ENCODE measurements at places on chromosomes 13 and 19.

DNA sequence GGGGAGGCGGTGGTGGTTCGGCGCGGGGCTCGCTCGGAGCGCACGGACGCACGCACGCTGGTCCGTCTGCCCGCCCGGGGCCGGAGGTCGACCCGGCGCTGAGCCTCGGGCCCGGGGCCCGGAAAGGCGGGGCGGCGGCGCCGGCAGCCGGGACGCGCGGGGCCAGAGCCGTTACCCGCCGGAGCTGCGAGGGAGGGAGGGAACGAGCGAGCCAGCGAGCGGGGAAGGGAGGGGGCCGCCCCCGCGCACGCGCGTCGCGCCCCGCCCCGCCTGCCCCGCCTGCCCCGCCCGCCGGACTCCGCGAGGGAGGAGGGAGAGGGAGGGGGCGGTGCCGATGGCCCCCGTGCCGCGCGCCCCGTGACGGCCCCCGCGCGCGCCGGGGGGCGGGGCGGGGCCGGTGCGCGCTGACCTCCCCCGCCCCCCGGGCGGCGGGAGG is 15.0 kb downstream of the CIC start:
- no peak for DNase-seq

- no peak for DNase-seq
These were observed 50.3 kb downstream of the GSX1 start for GRCh38 chr13:27842571-27842970.

DNA sequence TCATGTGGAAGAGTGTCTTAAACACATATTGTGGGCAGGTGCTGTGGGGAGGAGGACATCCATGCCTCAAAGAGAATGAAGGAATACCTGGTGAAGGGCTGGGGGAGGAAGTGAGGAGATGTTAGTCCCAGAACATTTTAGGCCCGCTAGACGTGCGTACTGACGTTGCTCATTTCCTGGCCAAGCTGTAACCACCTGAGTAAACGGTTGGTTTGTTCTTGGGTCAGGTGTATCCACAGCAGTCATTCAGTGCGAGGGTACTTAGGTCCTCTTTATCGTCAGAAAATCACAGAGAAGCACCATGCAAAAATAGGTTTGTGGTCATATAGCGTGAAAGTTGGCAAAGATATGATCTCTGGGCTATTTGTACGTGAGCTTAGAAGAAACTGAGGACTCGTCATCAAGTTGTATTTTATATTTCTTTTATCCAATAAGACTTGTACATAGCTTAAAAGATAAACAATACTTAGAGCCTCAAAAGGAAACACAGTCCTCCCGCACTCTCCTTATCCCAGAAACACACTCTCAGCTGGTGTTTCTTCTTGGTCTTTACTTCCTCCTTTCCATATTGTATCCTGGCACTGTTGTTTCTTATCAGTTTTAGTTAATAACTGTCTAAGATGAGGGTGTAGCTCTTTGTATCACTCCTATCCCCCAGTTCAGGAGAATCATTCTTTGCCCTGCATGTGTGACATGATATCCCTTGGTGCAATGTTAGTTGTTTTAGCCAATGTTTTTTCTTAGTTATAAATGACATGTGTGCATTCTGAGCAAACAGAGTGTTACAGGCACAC is 52.0 kb downstream of the ARHGEF7 start:
- no peak for DNase-seq

GRCh38 chr13:113730258-113730691 is 28.8 kb upstream of the TMEM255B start:
- DNase-seq, result no peak

- DNase-seq, result no peak
These were observed 1.1 kb downstream of the CCNE1 start for GRCh38 chr19:29812881-29813275.

DNA sequence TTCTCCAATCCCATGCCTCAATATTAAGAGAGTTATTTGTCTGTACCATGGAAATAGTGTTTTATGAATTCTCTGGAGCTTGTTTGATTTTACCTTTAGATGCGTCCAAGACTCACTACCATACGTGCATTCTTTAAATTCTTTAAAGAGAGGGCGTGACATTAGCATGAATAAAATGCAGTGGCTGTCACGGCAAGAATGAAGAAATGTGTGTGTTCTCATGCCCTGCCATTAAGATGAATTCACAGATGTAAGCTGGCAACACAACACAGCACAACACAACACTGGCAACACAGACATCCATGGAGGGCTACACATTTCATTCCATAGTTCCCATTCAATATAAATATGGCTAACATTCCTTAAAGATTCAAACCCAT is 213.4 kb downstream of the ENOX1 start:
- no peak for DNase-seq

DNA sequence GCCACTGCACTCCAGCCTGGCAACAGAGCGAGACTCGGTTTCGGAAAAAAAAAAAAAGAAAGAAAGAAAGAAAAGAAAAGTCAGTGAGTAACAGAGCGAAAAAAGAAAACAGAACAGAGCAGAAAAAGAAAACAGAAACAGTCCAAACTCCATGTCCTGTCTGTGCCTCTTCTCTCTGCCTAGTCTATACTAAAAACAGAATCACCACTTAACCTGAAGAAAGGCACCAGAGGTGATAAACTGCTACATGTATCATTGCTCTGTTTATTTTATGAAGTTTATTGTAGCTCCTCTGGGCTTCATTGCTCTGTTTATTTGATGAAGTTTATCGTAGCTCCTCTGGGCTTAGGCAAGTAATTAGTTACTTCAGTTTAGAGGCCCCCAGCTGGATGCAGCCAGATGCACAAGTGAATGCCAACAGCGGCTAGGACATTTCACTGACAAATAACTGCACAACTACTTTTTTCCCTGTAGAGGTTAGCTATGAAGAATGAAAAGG is 39.2 kb downstream of the TBC1D4 start:
- no peak for DNase-seq

DNA sequence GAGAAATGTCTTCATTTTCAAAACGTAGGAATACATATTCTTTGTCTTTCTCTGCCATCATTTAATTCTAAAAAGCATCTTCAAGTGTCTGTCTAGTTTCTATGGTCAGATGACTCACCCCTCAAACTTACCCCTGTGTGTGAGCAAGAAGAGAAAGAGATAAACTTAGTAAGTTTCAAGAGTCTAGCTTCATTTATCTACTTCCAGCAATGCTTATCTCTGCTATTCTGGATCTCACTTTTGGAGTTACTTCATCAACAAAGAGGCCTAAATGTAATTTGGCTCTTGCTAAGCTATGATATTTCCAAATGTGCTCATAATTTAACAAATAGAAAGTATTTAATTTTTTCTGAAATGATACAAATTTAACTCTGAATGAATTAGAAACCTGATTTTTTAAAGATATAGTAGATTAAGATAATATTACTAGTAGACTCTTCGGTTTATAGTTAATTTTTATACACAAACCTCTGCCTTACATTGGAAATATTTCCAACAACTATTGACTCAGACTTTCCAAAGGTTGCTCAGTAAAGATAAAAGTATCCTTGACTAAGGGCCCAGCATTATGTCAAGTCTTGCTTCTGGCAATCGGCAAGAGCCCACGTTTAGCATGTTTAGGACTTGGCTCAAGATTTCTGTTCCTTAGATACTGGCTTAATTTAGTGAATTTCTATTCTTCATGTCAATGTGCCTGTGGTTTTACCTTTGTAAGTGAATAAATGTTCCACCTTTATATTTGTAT is 1511.0 kb upstream of the SLC10A2 start:
- no peak for DNase-seq

DNA sequence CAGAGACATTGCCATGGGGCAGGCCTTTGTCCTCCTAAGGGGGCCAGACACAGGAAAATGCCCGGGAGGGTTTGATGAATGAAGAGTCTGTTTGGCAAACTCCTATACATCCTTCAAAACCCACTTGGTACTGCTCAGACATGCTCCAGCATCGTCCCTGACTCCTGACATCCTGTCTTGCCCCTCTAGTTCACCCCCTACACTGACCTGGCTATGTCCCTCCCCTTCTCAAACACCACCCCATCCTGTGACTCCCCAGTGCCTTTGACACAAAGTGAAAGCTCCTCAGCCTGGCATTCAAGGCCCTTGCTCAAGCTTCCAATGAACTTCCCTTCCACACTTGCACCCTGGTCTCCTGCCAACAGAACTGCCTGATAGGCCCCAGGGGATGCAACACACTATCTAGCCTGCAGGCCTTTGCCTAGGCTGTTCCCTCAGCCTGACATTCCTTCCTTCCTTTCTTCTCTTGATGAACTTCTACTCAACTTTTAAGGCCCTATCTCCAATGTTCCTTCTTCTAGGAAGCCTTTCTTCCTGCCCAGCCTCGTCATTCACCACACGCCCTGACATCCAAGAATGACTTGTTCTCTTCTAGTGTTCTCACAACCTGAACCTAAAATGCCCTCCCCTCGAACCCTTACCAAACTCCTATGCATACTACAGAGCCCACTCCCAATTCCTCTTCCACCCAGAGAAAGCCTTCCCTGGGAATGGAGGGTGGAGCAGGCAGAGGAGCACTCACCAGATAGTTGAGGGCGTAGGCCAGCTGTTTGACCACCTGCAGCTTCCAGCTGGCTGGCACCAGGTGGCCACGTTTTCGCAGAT is 12.4 kb downstream of the JAK3 start:
- DNase-seq, result no peak

GRCh38 chr13:76932076-76932475 is 16.2 kb upstream of the ACOD1 start:
- DNase-seq, result no peak

DNA sequence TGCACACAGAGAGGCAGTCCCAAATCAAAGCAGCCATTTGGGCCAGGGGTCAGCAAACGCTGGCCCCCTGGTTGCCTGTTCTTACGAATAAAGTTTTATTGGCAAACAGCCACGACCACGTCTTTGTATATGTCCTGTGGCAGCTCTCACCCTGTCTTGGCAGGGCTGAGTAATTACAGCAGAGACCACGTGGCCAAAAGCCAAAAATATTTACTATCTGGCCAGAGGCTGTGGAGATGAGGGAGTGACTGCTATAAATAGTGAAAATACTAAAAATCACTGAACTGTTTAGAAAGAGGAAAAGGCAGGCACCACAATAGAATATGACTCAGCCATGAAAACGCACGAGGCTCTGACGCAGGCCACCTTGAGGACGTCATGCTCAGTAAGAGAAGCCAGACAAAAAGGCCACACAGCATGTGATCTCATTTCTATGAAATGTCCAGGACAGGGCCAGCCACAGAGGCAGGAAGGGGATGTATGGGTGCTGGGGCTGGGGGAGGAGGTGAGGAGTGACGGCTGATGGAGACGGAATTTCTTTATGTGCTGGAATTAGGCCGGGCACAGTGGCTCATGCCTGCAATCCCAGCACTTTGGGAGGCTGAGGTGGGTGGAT is 29.4 kb downstream of the SMIM24 start:
- no peak for DNase-seq

GRCh38 chr13:41013835-41014234 is 5.3 kb downstream of the ELF1 start:
- DNase-seq, result no peak

GRCh38 chr13:81990652-81991051 is 1649.7 kb upstream of the SPRY2 start:
- DNase-seq, result no peak

DNA sequence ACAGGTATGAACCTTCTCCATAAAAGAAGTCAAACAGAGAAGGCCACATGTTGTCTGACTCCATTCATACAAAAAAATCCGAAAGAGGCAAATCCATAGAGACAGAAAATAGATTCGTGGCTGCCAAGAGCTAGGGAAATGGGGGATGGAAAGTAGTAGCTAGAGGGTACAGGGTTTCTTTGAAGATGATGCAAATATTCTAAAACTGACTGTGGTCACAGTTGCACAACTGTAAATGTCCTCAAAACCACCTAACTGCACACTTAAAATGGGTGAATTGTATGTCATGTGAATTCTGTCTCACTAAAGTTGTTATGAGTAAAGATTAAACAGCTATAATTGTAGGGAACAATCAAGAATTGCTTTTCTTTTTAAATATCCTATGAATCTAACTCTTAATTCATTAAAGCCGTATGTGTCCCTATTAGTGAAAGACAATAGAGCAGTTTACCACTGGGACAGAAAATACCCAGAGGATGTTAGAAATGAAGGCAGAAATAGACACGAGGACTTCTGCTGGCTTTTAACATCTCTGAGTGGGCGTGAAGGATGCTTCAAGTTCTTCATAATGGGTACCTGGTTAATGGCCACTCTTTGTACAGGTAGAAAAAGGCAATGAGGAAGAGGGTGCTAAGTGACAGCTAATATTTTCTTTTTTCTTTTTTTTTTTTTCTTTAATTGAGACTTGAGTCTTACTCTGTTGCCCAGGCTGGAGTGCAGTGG is 21.2 kb downstream of the INSR start:
- DNase-seq, result no peak

- no peak for DNase-seq
These were observed 6.5 kb downstream of the KCNN4 start for GRCh38 chr19:43774103-43774939.

DNA sequence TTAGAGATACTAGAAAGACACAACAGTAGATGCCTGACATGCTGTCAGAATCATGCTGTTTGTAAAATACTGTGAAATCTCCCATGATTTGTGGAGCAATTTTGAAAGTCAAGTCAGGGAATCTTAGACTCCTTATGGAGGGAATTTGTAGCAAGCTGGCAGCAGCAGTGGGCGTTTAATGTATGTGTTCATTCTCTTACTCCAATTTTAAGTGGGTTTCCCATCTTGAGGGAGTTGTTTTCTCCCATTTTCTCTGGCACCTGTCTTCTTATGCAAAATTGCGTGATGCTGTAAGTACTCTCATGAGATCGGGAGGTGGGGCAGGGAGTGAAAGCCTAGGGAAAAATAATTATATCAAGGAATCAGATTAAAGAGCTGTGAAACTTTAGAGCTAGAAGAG is 16.0 kb upstream of the GTF2F2 start:
- DNase-seq, result no peak

- no peak for DNase-seq
These were observed 108.9 kb downstream of the PCCA start for GRCh38 chr13:100197591-100198365.

- peak; percentile 68 for DNase-seq
These were observed at the start of gene FBXO17 for GRCh38 chr19:38975214-38975860. TSS of gene FBXO17 (minus strand) at chr19:38975742. CDS start at chr19:38950319, 25,423 bp downstream.

- DNase-seq, result no peak
These were observed 253.3 kb downstream of the LMO7 start for GRCh38 chr13:75889427-75889826.

GRCh38 chr19:29798774-29799497 is 12.9 kb upstream of the CCNE1 start:
- no peak for DNase-seq

GRCh38 chr13:43124490-43124889 is 101.1 kb downstream of the DNAJC15 start:
- no peak for DNase-seq

GRCh38 chr13:31011901-31012654 is 79.6 kb downstream of the TEX26 start:
- DNase-seq, result no peak

GRCh38 chr19:56919308-56919995 is 78.9 kb upstream of the PEG3 start:
- DNase-seq, result no peak

GRCh38 chr19:50694815-50695145 is 24.8 kb downstream of the SHANK1 start:
- no peak for DNase-seq

GRCh38 chr13:51794964-51795363 is 9.0 kb downstream of the DHRS12 start:
- no peak for DNase-seq

GRCh38 chr13:95247171-95247570 is 54.1 kb downstream of the ABCC4 start:
- no peak for DNase-seq
